ENCODE measurements at places on chromosomes 3 and 15.

- no peak for DNase-seq
These were observed 102.6 kb upstream of the SLC6A6 start for GRCh38 chr3:14299767-14300166.

- no peak for DNase-seq
These were observed 63.4 kb upstream of the CTXND1 start for GRCh38 chr15:80315289-80315987.

GRCh38 chr3:177177749-177178221 lies 19.5 kb downstream of the TBL1XR1 start:
- DNase-seq = no peak

GRCh38 chr3:9404680-9405079 lies 7.3 kb downstream of the SETD5 start:
- no peak for DNase-seq

Measured in esophagus squamous epithelium (tissue), 5 donors.